Hepatic stellate cell (primary cell): ENCODE measurements at places on chromosomes 13 and 19.

DNA sequence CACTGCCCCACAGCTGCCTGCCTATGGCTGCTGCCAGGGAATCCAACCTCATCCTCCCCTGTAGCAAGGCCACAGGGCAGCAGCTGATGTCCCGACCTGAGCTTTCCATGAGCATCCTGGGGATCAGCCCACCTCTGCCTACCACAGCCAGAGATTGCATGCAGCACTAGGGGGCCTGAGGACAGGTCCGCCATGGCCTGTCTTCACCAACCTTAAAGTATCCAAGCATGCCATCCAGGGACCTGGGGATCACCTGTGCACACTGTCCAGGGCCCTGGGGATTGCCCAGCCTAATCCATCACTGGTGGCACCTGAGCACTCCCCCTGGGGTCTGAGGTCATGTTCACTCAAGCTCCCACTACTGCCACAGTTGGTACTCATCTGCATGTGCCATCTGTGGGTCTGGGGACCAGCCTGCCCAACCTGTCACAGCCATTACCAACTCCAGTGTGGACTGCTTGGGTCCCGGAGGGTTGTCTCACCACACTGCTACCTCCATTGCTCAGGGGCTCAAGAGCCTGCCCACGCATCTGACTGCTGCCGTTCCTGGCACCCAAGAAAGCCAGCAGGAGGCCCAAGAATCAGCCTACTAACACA lies 53.0 kb downstream of the KCTD15 start:
- DNase-seq = no peak

GRCh38 chr13:24076636-24077035 lies 83.9 kb upstream of the SPATA13 start:
- DNase-seq = no peak

DNA sequence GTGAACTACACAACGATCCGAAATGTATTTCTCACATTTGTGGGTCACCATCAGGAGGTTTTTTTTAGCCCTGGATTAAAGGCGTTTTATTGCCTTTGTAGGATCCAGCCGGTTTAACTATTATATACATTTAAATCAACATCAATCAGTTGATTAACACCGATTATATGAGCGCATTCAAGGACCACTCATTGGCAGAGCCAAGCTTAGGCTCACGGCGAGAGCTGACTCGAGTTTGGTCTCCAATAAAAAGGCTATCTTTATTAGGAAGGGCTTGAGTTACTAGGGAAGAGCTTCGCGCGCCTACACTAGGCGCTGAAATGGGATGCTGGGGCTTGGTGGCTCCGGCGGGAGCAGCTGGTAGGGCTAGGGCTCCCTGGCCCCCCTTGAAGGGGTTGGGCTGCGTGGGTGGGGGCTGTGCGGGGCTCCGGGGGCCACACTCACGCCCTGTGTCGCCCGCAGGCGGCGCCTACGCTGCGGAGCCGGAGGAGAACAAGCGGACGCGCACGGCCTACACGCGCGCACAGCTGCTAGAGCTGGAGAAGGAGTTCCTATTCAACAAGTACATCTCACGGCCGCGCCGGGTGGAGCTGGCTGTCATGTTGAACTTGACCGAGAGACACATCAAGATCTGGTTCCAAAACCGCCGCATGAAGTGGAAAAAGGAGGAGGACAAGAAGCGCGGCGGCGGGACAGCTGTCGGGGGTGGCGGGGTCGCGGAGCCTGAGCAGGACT lies 4.2 kb downstream of the PDX1 start:
- DNase-seq = no peak

GRCh38 chr13:112442483-112443090 lies 66.4 kb downstream of the SPACA7 start:
- DNase-seq = no peak

- no peak for DNase-seq
Measured at GRCh38 chr19:23541991-23542390, 145.0 kb downstream of the ZNF675 start.

DNA sequence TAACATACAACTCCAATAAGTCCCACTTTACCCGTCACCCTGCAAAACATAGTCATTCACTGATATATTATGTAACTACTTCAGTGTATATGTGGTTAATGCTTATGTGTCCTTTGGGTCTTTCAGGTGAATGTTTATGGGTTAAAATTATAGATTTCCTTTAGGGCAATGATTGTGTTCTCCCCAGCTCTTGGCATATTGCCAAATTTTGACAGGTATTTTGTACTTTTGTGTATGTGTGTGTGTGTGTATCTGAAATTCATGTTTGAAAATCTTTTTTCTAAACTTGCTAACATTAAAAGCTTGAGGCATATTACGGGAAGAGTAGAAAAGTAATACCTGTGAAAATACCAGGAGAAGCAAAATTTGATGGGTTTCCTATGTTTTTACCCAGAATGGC lies 8.2 kb downstream of the CDK8 start:
- DNase-seq = no peak

DNA sequence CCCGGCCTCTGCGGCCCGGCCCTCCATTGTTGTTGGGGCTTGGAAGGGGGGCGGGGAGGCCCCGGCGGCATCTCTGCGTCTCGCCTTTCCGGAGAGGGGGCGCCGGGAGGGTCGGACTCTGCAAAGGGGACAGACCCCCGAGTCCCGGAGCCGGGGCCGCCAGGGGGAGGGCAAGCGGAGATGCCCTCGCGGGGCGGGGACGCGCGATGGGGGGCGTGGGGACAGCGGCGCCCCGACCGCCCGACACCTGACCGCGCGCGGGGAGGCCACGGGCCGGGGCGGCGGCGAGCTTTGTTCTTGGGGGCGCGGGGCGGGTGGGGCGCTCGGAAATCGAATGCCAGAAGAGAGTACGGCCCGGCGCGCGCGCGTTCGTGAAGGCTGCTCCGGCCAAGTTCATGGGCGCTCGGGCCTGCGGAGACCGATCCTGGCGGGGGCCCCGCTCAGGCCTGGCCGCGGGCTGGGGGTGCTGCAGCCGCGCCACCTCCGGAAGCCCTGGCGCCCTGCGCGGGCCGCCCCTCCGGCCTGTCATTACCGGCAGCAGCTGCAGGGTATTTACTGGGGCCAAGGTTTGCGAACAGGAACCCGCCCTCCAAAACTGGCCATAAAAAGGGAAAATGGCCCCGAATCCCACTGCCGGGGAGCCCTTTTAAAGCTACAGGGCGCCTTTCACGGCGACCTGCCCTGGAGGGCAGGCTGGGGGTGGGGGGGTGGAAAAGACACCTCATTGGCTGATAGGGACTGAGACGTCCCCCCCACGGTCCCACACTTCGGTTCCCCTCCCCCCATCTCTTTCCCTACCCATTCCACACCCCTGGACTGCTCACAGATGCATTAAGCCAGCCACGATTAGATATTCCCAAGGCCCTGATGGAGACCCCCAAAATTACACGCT lies 11.1 kb upstream of the NANOS3 start:
- DNase-seq = no peak

GRCh38 chr13:111213964-111214726 lies 99.0 kb downstream of the ARHGEF7 start:
- DNase-seq = no peak

DNA sequence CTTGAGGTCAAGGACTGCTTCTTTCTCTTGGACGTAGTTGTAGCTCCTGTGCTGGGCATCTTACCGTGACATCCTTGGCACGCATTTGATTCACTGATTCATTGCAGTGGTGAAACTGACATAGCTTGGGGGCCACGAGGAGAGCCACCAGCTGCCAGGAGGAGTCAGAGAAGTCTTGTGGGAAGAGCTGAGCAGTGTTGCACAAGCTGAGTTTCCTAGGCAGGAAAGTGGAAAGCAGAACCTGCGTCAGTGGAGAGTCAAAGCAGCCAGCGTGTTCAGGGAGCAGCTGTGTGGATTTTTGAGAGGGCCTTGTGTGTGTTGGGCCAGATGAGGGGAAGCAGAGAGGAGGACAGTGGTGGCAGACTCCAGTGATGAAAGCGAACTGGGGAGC lies 5.3 kb upstream of the GPR183 start:
- no peak for DNase-seq

GRCh38 chr19:1256646-1257474 lies 8.5 kb downstream of the MIDN start:
- no peak for DNase-seq

GRCh38 chr13:80571346-80572307 lies 230.7 kb upstream of the SPRY2 start:
- no peak for DNase-seq

DNA sequence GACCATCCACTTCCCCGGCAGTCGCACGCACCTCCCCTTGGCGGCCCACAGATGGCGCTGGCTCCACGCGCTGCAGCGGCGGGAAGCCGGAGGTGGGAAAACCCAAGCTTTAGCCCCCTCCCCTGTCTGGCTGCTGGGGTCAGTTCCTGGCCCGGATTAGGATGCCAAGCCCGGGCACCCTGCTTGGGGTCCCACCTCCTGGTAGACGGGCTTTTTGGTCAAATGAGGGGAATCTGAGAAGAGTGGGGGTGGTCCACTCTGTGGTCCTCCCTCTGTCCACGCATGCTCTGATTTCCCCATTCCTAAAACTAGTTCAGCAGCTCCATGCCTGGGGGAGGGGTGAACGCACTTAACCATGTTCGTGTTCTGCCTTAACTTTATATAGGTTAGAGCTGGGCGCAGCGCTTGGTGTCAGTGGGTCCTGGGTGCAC lies 8.1 kb upstream of the ADGRE2 start:
- no peak for DNase-seq

GRCh38 chr19:48994035-48994386 lies 324 bp downstream of the RUVBL2 start:
- no peak for DNase-seq

GRCh38 chr19:51370230-51370629 lies 1.4 kb upstream of the CLDND2 start:
- no peak for DNase-seq

DNA sequence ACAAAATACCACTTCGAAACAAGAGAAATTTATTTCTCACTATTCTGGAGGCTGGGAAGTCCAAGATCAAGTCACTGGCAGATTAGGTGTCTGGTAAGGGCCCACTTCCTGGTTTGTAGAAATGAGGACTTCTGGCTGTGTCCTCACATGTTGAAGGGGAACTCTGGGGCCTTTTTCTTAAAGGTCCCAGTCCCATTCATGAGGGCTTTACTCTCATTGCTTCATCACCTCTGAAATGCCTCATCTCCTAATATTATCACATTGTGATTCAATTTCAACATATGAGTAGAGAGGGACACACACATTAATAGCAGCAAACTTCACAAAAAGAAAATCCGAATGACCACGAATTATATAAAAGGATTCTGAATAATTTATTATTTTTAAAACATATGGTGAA lies 21.6 kb upstream of the SIGLEC14 start:
- DNase-seq = no peak

DNA sequence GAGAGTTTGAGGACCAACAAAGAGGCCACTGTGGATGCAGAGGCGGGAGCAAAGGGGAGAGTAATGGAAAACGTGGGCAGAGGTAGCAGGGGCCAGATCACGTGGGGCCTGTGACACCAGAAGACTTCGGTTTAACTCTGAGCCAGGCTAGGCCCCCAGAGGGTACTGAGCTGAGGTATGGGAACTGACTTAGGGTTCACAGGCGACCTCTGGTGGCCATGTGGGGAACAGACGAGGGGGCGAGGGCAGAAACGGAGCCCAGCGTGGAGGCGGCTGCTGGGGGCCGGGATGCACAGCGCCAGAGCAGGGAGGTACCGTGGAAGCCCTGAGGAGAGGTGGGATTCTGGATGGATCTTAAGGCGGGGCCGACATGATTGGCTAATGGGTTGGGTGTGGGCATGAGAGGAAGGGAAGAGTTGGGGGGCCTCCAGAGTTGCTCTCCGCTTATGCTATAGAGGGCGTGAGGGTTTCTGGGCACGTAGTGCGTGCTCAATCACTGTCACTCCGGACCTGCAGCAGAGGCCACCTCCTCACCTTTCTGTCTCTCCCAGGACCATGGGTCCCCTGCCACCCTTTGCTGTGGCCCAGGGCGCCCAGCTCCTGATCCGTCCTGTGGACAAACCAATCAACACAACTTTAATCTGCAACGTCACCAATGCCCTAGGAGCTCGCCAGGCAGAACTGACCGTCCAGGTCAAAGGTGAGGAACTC lies 13.7 kb downstream of the PVR start:
- peak; percentile 72 for DNase-seq

GRCh38 chr13:88932950-88933349 lies 1261.8 kb downstream of the SLITRK5 start:
- DNase-seq = no peak

DNA sequence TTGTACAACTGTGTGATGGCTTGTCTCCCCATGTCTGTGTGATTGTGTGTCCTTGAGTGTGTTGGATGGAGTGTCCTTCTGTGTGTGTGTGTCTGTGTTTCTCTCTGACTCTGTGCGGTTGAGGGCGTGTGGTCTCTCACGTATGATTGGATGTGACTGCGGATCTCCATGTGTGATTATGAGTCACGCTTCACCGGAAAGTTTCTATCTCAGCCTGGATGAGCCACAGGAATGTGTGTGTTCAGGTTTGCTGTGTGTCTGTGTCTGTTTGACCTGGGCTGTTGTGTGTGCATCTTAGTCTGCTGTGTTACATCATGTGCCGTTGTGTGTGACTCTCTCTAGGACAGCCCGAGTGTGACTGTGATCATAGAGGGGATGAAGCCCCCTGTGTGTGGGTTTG lies 15.5 kb upstream of the ZNF835 start:
- DNase-seq = no peak

DNA sequence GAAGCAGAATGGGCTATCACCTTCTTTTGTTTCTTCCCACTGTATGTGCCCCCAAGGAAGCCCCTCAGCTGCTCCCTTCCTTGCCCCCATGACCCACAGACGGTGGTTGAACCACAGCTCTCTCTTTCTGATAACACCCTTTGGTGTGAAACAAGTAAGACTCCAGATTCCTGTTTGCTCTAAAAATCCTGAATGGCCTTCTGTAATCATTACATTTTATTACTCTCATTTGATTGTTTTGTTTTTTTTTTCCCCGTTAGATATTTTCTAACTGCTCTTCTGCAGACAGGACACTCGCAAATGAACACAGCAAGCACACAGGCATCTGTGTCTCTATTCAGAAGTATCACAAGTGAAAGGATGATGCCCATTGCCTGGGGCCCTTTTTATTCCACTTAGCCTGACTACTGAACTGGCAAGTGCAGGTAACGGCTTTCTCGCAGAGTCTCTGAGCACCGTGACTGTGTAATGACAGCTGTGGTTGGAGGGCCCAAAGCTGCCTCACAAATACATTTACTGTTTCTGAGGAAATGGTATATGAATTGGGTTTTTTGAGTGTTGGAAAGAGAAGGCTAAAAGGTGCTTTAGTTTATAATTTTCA lies 59.3 kb downstream of the OXGR1 start:
- no peak for DNase-seq

DNA sequence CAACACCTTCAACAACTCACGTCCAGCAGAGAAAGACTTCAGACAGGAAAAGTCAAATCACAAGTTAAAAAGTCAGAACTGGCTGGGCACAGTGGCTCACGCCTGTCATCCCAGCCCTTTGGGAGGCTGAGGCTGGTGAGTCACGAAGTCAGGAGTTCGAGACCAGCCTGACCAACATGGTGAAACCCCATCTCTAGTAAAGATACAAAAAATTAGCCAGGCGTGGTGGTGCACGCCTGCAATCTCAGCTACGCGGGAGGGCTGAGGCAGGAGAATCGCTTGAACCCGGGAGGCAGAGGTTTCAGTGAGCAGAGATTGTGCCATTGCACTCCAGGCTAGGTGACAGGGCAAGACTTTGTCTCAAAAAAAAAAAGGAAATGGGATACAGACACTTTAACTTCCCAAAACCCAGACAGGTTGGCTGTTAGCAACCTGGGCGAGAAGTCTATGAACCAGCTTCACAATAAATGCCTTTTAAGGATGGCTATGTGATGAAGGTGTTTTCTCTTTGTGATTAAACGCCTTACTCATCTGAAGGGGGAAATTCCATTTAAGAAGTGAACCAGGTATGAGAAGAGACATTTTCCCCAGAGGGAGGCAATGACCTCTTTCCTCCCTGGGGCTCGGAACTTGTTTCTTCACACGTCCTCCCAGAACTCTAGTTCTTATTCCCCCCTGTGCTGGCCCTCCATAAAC lies 80.4 kb downstream of the INSR start:
- DNase-seq = no peak

GRCh38 chr13:46385946-46386345 lies 1.1 kb downstream of the RUBCNL start:
- DNase-seq = no peak
